NCI-H1105 treated with DMSO at 0.1 percent for 48 hours (cell line): ENCODE measurements at places on chromosomes 1 and 21.

GRCh38 chr1:116477429-116477828 lies 93.4 kb downstream of the CD58 start:
- no peak for DNase-seq

- DNase-seq = no peak
Measured at GRCh38 chr1:2347896-2348295, 43.5 kb downstream of the MORN1 start.

DNA sequence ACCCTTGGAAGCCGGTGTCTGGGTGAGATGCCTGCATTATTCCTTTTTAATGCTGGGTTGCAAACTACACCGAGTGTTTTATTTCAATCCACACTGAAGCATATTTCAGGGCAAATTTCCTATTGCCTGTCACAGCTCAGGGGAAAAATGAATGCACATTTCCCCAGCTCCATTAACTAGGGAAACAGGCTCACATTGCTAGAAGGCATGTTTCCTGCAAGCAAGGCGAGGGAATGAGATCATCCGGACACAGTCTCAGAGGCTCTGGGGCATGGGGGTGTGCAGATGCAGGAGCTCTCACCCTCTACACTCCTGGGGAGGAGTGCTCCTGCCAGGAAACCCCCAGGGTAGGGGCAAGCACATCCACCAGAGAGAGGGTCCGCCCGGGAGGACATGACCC lies 24.6 kb downstream of the SYT2 start:
- no peak for DNase-seq

GRCh38 chr21:33397717-33398116 lies 5.5 kb upstream of the IFNGR2 start:
- no peak for DNase-seq

DNA sequence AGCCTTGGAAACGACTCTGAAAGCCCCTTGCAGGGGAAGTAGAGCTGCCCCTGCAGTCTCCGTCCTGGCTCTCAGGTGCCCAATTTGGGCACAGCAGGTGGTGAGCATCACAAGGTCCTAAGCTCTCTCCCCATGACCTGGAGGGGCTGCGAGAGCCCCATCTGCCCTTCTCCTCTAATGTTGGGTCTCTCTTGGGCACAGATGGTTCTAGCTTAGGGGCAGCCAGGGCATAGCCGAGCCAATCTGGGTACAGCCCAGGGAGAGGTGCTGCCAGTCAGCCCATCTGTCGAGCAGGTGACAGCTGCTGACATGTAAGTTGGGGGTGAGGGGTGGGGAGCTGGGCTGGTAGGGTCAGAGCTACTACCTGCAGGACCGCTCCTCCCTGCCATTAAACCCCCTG lies 50.7 kb downstream of the SYT2 start:
- no peak for DNase-seq

- no peak for DNase-seq
Measured at GRCh38 chr1:44511363-44511762, 106.3 kb downstream of the RNF220 start.
